ENCODE measurements at places on chromosomes 4 and X.

DNA sequence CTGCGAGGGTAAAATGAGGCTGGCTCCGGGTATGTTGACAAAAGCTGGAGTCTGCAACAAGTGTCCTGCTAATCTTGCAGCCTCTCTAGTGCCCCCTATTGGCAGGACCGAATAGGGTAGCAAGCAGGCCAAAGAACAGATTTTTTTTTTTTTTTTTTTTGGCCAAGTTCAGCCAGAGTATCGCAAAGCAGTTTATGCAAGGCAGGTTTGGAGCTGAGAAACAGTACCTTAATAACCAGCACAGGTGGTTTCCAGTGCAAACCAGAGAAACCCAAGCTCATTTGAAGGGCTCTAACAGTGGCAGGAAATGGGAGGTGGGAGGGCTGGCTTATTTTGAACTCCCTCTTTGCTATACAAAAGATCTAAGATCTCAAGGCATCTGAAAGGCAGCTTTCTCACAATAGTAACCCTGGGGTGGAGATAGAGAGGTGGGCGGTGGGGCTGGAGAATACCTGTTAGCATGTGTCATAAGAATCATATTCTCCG lies 38.2 kb upstream of the OCIAD2 start:
- DNase-seq, result peak; percentile 9

GRCh38 chr4:57966987-57967760 lies 857.0 kb upstream of the IGFBP7 start:
- no peak for DNase-seq

- no peak for DNase-seq
Observed at GRCh38 chrX:68978255-68978654, 149.4 kb downstream of the EFNB1 start.

DNA sequence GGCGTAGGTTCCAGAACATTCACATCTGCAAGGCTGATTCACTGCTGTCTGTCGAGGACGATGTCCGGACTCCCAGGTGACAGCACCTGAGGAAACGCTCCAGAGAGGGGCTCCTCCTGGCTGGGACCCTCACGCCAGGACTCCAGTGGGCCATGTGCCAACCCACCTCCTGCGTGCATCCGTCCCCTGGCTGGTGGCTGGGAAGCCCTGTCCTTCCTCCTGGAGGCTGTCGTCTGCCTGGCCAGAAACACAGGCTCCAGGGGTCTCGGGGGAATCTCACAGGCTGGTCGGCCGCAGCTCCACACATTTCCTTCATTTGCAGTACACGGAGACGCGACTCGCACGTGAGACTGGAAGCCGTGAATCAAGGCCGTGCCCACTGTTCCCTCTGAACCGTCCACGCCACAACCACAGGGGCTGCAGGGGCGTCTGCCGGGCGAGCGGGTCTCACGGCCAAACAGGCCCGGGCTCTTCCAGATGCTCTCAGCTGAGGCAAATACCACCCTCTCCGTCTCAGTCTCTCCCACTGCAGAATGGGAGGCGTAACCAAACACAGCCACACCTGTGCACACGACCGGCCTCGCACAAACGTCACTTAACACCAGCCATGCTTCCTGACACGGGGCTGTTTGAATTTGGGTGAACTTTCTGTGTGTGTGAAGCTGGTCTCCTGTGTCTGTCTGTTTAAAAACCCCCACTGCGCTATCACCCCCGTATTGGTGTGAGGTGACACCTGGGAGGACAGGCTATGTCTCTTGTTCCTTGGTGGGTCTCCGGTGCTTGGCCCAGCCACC lies 38.7 kb upstream of the MXD4 start:
- DNase-seq, result no peak

DNA sequence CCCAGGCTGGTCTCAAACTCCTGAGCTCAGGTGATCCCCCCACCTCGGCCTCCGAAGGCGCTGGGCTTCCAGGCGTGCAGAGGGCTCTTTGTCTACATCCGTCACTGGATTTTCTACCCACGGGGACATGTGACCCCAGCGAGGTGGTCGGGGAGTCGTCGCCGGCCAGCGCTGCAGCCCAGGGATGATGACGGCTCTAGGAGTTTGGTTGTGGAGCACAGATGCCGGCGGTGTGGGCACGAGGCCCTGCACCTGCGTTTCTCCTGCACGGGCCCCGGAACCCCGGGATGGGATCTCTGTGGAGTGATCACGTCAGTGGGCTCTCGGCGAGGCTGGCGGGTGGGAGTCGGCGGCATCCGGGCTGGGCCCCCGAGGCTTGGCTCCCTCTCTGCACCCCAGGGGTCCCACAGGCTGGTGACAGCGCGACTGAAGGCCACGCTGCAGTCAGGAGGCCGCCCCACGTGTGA lies 9.1 kb upstream of the GTPBP6 start:
- no peak for DNase-seq

GRCh38 chr4:16027626-16028025 lies 56.2 kb downstream of the PROM1 start:
- no peak for DNase-seq

- DNase-seq, result no peak
Observed at GRCh38 chr4:19329631-19330030, 922.1 kb upstream of the SLIT2 start.

DNA sequence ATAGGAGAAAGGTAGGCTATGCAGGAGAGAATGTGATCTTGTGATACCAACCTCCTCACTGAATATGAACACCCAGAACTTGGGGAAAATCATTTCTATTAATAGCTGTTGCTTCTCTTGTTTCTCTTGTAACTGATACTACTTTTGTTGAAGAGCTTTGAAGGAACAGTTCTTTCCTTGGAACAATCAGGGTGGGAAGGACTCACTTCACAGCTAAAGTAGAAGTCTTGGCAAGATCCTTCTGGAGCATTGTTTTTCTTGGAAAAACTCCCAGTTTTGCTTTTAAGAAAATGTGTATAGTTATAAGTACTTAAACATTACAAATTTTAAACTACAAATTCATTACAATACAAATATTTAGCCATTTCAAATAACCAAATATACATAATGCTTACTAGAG lies 19.1 kb upstream of the XK start:
- no peak for DNase-seq

GRCh38 chrX:107629540-107629909 lies 1.2 kb downstream of the PRPS1 start:
- no peak for DNase-seq

DNA sequence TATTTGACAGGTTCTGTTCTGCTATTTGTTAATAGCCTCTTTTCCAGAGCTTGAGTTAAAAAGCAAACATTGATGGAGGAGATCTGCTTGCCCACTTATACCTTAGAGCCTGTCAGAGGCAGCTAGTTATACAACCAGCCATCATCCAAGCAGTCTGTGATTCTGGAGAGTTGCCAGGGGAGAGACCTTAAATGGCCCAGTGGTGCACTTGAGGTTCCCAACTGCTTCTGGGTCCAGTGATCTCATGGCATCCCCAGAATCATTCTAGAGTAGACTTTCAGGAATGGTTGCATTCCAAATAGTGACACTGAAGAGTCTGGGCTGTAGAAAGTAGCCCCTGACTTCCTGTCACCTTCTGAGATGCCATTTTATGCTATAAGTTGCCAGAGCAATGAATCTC lies 160.7 kb downstream of the FHIP1A start:
- DNase-seq, result no peak

DNA sequence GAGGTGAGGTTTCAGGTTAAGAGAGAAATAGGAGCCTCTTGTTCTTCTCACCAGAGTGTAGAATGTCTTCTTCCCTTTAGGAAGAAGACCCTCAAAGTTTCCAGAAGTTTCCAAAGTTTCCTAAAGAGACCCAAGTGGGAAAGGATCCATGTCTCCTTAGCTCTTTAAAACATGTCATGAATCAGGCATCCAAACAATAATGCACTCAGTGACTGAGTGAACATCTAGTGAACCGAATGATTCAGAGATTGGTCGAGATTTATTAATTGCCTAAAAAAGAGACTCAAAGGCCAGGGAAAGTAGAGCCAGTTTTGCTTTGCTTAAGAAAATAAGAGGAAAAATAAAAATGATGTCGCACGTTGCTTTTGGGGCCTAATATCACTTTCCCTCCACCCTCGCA lies 29.4 kb downstream of the FGF5 start:
- no peak for DNase-seq

DNA sequence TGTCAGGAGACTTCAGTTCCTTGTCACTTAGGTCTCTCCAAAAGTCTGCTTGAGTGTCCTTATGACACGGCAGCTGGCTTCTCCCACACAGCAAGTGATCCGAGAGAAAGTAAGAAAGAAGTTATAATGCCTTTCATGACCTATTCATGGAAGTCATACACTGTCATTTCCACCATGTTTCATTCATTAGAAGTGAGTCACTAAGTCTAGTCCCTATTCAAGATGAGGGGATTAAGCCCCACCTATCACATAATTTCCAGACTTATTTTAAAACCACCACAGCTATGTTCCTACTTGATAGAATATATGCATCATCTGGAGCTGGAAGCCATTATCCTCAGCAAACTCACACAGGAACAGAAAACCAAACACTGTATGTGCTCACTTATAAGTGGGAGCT lies 25.2 kb upstream of the COL25A1 start:
- no peak for DNase-seq

- DNase-seq, result no peak
Observed at GRCh38 chr4:116064331-116064730, 950.9 kb upstream of the NDST4 start.

DNA sequence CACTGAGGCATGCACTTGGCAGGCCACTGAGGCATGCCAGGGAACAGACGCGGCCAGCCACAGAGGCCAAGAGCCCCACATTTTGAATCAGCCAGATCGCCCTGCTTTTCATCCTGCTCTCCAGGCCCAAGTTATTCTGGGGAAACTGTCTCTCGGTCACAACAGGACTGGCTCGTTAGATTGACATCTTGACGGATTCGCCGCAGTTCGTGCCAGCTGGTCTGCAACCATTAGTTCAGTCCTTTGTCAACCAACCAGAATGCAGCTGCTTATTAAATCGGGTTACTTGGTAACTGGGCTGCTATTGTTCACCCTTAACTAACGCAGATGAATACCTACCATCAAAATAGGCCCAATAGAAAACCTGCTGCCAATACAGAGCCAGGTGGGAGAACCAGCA lies 16.7 kb downstream of the CLDN34 start:
- DNase-seq, result no peak

DNA sequence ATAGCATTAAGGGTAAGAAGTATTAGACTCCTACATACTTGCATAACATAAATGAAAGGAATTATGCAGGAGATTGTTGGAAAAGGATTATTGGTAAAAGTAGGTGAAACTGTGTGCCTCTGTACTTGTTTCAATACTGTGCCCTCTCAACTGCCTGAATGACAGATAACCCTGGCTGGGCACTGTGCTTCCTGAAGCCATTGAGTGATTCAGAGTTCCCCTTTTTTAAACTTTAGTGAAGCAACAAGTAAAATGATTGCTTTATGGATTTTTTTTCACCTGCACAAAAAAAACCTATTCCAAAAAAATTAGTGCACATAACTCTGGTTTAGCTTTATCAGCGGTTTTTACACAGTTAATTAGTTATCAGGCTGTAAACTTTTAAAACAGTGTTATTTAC lies 204.8 kb downstream of the TRAM1L1 start:
- DNase-seq, result no peak

DNA sequence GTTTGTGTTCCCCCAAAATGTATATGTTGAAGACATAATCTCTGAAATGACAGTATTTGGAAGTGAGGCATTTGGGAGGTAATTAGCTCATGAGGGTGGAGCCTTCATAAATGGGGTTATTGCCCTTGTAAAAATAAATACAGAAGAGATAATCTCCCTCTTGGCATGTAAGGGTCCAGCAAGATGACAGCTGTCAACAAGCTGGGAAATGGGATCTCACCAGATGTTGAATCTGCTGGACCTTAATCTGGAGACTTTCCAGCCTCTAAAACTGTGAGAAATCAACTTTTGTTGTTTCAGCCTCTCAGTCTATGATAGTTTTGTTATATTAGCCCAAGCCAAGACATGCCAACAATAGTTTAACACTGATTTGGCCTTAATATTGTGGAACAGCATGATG lies 438.2 kb upstream of the PCDH7 start:
- no peak for DNase-seq

GRCh38 chrX:43998374-43998773 lies 25.2 kb upstream of the NDP start:
- no peak for DNase-seq

GRCh38 chrX:1609762-1610161 lies 5.1 kb upstream of the ASMT start:
- DNase-seq, result no peak

DNA sequence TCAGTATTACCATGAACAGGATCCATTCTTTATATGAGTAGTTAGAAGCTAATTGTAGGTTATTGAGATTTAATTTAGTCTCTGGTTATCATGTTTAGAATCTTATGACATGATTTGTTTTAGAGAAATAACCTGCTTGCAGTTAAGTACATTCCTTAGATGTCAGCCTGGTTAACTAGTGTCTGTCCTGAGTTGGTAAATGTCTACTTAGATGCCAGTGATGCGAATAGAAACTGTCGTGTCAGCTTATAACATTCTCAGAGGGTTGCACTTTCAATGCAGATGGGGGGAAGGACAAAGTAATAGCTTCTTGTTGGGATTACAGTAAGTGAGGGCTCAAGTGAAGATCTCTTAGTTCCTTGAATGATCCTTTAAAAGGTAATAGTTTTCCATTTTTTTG lies 227.8 kb upstream of the SPRY1 start:
- no peak for DNase-seq

GRCh38 chr4:152992466-152992865 lies 56.3 kb downstream of the FHDC1 start:
- no peak for DNase-seq

DNA sequence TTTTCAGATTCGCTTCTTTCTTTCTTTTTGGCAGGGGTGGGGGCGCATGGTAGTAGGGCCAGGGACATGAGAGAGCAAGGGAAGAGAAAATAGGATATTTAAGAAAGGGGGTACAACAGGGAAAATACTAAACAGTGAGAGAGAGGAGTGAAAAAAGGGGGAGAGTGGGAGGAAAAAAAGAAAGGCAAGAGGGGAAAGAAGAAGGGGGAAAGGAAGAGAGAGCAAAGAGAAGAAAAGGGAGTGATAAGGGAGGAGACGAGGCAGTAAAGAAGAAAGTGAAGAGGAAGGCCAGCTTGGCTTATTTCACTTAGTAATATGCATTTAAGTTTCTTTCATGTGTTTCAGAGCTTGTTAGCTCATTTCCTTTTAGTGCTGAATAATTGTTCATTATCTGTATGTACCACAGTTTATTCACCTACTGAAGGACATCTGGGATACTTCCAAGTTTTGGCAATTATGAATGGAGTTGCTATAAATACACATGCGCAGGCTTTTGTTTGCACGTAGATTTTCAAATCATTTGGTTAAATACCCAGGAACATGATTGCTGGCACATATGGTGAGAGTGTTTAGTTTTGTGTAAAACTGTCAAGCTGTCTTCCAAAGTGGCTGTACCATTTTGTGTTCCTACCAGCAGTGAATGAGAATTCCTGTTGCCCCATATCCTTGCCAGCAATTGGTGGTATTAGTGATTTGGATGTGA lies 37.3 kb downstream of the CASP6 start:
- no peak for DNase-seq

- no peak for DNase-seq
Observed at GRCh38 chrX:39752815-39753214, 344.9 kb downstream of the BCOR start.

GRCh38 chr4:823761-824460 lies 2.0 kb downstream of the CPLX1 start:
- DNase-seq, result no peak

DNA sequence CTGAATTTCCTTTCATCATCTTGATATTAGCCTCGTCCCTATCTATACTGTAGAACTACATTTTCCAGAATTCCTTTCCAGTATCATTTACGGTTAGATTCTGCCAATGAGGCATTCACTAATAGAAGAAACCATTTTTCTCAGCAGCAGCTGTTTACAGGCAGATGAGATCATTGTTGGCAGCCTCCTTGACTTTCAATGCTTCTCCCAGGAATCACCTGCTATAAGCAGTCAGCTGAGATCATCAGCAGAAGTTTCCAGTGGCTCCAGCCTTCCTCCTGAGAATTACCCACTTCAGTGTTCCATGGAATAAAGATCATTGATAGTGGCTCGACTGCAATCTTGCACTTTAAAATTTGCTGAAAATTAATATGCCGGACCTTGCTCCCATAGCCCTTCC lies 157.3 kb upstream of the TET2 start:
- DNase-seq, result no peak

Data from immature natural killer cell (primary cell).